ENCODE measurements at places on chromosomes 12 and 14.

GRCh38 chr14:91947475-91948184, at the start of gene FBLN5:
TSS of gene FBLN5 (minus strand) at chr14:91947694. CDS start at chr14:91947229, 465 bp downstream.
- DNase-seq: no peak

DNA sequence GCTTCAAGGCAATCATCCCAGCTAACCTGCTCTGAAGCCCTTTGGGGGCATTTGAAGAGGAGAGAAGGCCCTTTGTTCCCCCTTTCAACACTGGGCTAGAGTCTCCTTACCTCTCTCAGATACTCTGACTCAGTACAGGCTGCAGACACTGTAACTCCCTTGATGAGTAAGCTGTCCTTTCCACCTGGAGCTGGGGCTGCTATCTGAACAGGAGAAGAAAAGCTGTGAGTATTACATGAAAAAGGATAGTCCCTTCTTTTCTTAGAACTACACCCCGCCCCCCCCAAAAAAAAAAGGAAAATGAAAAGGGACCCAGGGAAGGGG, 186.6 kb upstream of the PLEKHG7 start:
- DNase-seq: no peak

DNA sequence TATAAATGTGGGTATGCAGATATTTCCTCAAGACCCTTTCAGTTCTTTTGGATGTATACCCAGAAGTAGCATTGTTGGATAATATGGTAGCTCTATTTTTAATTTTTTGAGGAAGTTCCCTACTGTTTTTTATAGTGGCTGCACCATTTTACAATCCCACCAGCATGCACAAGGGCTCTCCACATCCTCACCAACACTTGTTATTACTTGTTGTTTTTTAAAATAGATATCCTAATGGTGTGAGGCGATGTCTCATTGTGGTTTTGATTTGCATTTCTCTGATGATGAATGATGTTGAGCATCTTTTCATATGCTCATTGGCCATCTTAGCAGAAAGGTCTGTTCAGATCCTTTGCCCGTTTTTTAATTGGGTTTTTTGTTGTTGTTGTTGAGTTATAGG, 47.1 kb downstream of the DIP2B start:
- DNase-seq: no peak

DNA sequence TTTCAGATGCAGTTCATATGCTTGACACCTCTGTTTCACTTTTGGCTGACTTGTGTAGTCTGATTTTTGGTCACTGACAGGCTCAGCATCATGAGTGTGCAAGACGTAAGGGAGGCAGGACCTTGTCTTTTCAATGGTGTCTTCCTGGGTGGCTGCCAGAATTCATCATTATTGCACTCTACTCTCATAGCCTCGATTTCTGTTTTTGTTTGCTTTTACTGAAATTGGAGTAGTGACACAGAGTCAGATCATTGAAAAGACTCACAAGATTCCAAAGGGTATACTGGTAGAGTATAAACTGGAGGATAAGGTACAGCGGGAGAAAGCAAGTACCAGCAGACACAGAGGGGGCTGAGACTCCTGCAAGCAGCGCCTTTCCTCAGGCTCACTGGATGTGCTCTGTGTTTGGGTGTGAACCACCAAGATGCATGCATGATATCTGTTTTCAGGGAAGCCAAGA, 126.3 kb upstream of the FGD4 start:
- no peak for DNase-seq

DNA sequence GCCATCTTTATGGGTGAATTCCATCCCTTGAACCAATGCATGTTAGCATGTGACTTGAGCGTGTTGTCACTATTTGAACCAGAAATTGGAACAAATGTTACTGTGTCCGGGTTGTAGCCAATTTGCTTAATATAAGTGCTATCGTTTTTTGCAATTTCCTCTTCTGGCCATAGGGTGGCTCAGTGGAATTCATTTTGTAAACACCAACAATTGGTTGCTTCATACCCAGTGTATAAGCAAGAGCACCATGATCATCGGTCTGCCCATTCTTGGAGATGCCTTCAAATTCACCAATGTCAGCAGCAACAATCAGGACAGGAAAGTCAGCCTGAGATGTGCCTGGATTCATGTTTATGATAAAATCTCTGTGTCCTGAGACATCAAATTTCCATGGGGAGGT, 5.0 kb upstream of the NEDD1 start:
- no peak for DNase-seq

DNA sequence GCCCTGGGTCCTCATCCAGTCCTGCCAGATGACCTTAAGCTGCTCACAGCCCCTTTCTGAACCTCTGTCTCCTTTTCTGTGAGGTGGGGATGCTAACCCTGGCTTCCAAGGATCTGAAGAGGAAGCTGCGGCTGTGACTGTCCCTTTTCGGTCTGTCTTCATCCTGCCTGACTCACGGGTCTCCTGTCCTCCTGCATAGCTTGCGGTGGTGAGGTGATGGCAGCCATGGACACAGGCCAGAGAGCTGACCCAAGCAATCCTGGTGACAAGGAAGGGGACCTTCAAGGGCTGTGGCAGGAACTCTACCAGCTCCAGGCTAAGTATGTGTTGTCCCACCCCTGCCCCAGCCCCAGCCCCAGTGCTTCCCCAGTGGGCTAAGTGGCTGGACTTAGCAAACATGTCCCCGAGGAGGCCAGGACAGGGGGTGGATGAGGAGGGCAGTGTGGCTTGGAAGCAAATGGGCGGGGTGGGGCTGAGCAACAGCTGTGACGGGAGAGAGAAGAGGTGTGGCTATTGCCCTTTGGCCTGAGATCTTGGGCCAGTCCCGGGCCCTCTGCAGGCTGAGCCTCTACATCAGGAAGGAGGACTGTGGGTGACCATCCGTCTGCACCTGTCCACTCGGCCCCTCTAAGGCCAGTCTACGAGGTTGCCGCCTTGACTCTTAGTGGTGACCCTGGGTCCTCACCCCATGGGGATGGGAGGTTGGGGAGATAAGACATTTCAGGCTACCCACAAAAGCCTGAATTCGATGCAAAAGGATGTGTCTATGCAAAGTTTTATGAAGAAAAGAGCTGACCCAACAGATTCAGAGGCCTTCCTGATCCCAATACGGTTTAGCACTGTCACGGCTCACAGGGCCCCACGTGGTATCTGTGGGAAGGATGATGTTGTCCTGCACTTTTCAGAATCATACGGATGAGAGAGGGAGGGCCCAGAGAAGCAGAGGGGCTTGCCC, 1.1 kb downstream of the CCDC197 start:
- DNase-seq: no peak

GRCh38 chr14:100342195-100342594, 19.1 kb downstream of the SLC25A47 start:
- DNase-seq: no peak

DNA sequence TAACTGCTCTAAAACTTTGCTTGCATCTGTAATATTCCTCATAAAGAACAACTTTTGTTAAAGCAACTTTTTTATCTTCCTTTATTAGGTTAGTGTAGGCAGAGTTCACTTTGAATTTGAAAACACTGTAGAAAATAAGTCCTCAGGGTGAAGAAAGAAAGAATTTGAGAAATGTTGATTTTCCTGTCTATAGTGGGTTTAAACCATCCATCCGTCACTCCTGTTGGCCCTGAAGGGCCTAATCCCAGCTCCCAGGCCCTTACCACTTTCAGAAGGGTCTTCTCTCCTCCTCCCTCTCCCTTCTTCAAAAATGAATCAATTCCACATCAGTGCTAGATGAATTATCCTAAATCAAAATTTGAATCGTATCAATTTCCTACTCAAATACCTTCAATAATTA, 4.9 kb upstream of the SLC2A3 start:
- no peak for DNase-seq

DNA sequence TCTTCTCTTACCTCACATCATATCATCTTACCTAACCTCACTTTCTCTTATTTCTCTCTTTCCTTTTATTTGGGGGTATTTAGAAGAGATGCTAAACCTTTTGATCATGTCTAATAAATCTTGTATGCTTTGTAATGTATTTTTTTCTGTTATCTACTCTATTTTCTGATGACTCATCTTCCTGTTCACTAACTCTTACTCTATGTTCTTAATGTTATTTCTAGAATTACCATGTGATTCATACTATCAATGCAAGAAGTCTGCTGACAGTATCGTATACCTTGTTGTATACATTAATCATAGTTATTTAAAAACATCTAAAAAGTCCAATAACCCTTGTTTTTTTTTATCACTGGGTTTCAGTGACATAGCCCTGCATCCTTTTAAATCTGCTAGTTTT, 62.3 kb downstream of the MGAT4C start:
- DNase-seq: no peak

- DNase-seq: no peak
Measured at GRCh38 chr12:90896821-90897220, 58.2 kb downstream of the CCER1 start.

DNA sequence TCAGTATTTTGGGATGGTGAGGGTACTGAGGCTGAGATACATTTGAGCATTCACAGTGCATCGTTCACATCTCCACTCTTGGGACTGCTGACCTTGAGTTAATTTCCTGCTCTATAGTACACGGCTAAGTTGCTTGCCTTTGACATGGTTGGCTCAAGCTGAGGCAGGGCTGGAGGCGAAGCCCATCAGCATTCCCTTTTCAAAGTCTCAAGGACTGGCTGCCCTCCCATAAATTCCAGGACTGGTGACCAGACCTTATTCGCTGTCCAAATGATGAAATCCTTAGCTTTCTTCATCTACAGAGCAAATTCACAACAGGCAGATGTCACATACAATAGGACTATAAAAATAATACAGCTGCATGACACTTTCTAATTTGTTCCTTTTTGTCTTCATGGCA, 85.9 kb downstream of the SSPN start:
- no peak for DNase-seq

DNA sequence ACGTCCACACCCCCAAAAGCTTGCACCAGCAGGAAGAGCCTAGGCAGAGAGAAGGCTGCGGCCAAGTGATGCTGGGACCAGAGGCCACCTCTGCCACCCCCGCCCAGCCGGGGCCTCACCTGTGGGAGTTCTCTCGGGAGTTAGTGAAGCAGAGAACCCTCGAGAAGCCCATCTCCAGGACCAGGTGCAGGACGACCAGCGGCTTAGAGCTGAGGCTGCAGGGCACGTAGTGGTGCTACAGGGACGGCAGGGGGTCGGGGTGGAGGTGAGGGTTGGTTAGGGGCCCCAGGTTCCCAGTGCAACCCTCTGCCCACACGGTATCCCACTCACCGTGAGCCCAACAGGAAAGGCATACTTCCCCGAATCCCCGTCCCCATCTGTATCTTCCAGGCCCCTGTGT, 3.6 kb downstream of the DDX51 start:
- DNase-seq: no peak

GRCh38 chr12:64569923-64570691, 40.2 kb upstream of the RASSF3 start:
- DNase-seq: no peak

DNA sequence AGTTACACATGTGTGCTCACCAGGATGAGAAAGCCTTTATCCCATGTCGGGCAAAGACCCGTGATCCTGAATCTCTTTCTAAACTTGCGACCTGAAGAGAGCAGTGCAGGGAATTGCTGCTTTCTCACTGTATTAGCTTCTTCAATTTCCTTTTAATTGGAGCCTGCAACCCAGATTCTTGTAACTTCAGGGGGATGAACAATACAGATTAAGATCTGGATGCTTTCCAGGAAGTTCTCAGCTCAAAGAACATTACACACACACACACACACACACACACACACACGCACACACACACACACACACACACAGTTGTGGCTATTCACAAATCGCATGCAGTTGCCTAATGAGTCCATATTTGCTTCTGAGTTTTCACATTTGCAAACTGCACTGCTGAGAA, 268.3 kb downstream of the NPAS3 start:
- DNase-seq: no peak

DNA sequence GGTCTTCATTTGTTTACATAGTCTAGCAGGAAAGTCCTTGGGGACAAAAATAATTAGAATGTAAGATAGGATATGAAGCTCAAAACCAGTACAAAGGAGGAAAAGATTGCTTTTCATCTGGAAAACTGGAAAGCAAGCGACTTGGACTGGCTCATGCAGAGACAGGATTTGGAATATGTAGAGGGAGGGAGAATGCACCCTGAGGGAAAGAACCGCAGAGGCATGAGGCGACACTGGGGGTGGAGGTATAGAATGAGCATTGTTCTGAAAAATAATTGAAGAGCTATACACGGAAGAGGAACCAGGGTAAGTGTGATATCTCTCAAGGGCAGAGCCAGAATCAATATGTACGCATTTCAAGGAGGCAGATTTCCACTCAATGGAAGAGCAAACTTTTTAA, 85.5 kb downstream of the PLEKHG3 start:
- DNase-seq: no peak

- DNase-seq: no peak
Measured at GRCh38 chr14:89564286-89564957, 147.4 kb upstream of the FOXN3 start.

GRCh38 chr14:95290871-95291431, 28.8 kb downstream of the CLMN start:
- no peak for DNase-seq

DNA sequence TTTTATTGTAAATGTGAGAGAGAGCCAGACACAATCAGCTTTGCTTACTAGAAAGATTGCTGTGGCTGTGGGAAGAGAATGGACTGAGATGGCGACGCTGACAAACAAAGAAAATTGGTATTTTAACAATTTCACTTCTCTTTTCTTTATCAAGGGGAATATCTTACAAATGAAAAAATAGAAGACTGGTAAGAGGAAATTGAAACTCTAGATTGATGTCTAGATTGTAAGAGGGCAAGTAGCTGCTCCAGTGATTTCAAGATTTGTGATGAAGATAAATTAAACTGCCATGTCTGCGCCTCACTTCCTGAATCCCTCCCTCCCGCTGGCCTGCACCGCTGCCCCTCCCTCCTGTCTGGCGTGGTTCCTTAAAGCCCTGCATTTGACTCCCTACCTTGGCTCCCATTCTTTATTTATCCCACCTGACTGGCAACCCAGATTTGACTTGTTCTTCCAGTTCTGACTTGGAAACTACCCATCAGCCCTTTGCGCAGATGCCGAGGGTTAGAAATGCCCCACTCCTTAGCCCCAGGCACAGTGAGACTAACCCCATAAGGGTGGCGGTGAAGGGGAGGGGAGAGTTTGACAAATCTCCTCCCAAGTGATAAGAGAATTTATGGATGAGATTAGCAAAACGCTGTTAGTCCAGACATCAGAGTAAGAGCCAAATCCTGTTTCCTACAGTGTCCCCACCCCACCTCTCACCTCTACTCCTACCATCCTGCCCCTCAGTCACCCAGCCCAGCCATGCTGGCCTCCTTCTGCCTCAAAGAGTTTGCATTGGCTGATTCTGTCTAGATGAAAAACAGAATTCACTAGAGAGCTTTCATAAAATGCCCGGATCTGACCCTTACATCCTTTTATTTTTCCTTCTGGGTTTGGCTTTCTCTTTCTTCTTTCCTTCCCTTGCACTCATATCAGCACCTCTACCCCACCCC, 125.3 kb upstream of the ATF7IP start:
- no peak for DNase-seq

All from hematopoietic multipotent progenitor cell treated with erythropoietin and hydrocortisone succinate and interleukin-3 and kit ligand, for 17 days (in vitro differentiated cells).